Tongue (tissue), 3 donors: ENCODE measurements at places on chromosomes 13 and 19. TPM values are rescaled to one million over a fixed set of nuclear protein-coding genes. Genes with fewer than 3 reads are reported as not detected.

Gene ZNF177
- 5.8 TPM for total RNA-seq

Gene ACP7
- not detected for total RNA-seq

Gene LYL1
- total RNA-seq: 4.2 TPM

Gene GNG8
- total RNA-seq: not detected

Gene FXYD5
- total RNA-seq: 5.9 TPM

Gene ZNF536
- total RNA-seq: 8.3 TPM

Gene CEACAM6
- 6.7 TPM for total RNA-seq

Gene ZNF548
- 43.4 TPM for total RNA-seq

Gene SLC8A2
- not detected for total RNA-seq

Gene LILRB5
- 4.1 TPM for total RNA-seq

Gene SSC5D
- 29.2 TPM for total RNA-seq

Gene SOHLH2
- total RNA-seq: 0.62 TPM

Gene IGFL1
- not detected for total RNA-seq

Gene SIGLEC10
- 2.1 TPM for total RNA-seq

Gene ONECUT3
- total RNA-seq: not detected

Gene PPFIA3
- total RNA-seq: 9.7 TPM

Gene COMP
- 8.1 TPM for total RNA-seq

Gene ZSCAN4
- total RNA-seq: not detected

Gene MRPL57
- total RNA-seq: 20.1 TPM

Gene PCDH17
- total RNA-seq: 12.1 TPM
